ENCODE measurements at places on chromosomes 7 and 10. TPM values are rescaled to one million over a fixed set of nuclear protein-coding genes. Genes with fewer than 3 reads are reported as not detected.

The FANK1 gene
- 0.44 TPM for total RNA-seq

The RAB19 gene
- total RNA-seq: 7.5 TPM

The TMEM139 gene
- total RNA-seq: 0.84 TPM

The CCL26 gene
- total RNA-seq: not detected

The ATRNL1 gene
- not detected for total RNA-seq

The TMEM184A gene
- total RNA-seq: not detected

The GIMAP6 gene
- total RNA-seq: 44.9 TPM

The CYP3A7 gene
- not detected for total RNA-seq

The ZNF727 gene
- total RNA-seq: not detected

The SUN3 gene
- not detected for total RNA-seq

The TUBB8 gene
- total RNA-seq: not detected

The GATA3 gene
- total RNA-seq: 53.3 TPM

The GSTO2 gene
- 0.93 TPM for total RNA-seq

The CYP26A1 gene
- not detected for total RNA-seq

The PRSS2 gene
- not detected for total RNA-seq

The SFTPA2 gene
- total RNA-seq: not detected

The ZNF804B gene
- total RNA-seq: not detected

The TRIM73 gene
- total RNA-seq: 3.6 TPM

The CDH23 gene
- 0.78 TPM for total RNA-seq

The UNCX gene
- not detected for total RNA-seq

The CDC14C gene
- not detected for total RNA-seq

All from CD8-positive, alpha-beta memory T cell (primary cell).